Mucosa of gallbladder (tissue), 1 donor: ENCODE measurements at places on chromosomes 5 and 9. TPM values are rescaled to one million over a fixed set of nuclear protein-coding genes. Genes with fewer than 3 reads are reported as not detected.

GRCh38 chr5:107337281-107337680 lies 333.5 kb downstream of the EFNA5 start:
- DNase-seq: no peak

GRCh38 chr5:120304663-120305062 lies 159.4 kb upstream of the PRR16 start:
- no peak for DNase-seq

GRCh38 chr5:77568082-77568481 lies 70.4 kb downstream of the OTP start:
- DNase-seq: no peak

DNA sequence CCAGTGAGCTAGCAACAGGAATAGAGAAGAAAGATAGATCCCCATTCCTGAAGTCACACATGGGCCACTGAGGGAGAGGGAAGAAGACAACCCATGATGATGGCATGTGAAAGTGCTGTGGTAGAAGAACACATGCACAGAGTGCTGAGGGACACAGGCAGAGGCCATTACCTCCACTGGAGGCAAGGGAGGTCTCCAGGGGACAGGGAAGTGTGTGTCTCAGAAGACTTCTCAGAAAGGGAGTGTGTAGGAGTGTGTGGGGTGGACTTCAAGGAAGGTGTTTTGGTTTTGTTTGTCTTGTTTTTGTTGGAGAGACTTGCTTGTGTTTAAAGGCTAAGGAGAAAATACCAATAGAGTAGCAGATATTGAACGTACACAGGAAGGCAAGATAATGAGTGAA lies 77.0 kb upstream of the SMARCA2 start:
- DNase-seq: no peak

DNA sequence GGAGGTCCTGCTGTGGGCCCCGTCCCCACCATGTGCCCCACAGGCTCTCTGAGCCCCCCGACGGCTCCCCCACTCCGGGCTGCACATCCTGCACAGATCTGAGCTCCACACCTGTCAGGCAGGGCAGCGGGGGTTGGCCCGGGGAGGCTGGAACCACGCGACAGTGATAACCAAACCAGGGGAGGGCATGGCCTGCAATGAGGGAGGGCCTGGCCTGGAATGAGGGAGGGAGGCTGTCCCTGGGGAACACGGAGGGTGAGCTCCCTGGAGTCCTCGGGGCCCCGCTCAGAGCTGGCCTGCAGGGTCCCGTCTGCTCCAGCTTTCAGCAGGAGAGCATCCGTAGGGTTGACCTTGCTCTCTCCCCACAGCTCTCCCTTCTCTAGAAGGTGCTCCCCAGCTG lies 30.5 kb downstream of the SLC9A3 start:
- no peak for DNase-seq

DNA sequence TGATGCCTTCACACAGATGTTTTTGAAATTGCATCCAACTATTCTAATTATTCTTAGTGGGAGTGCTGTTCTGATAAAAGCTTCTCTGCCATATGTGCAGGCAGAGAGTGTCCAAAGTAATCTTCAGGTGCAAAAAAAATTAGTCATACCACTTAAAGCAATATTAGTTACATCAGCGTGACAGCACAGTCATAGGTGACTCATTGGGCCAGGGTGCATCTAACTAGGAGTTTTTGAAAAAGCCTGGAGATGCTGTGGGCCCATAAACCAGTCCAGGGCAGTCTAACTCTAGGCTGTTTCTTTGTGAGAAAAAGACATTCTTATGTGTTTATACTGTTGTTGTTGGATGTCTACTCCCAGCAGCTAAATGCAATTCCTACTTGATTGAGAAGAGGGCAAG lies 33.0 kb upstream of the C6 start:
- no peak for DNase-seq

DNA sequence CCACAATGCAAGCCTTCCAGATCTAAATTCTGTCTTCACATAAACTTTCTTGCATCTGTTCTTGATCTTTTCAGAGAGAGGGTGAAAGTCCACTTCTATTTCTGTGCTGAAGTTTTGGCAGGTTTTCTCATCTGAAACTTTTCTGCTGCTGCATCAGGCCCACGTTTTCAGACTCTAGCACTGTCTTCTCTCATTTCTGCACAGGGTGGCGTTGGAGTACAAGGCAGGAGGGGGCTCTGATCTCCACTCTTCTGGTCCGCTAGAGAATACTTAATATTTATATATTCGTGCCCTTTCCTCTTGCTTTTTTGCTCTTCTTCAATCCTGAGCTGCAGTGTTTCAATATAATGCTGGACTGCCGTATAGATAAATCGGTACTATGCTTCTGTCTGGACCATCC lies 204.0 kb upstream of the PRDM9 start:
- no peak for DNase-seq

GRCh38 chr5:138844125-138844461 lies 31.0 kb downstream of the LRRTM2 start:
- no peak for DNase-seq

GRCh38 chr5:177453852-177454396 lies 7.3 kb downstream of the PRR7 start:
- no peak for DNase-seq

DNA sequence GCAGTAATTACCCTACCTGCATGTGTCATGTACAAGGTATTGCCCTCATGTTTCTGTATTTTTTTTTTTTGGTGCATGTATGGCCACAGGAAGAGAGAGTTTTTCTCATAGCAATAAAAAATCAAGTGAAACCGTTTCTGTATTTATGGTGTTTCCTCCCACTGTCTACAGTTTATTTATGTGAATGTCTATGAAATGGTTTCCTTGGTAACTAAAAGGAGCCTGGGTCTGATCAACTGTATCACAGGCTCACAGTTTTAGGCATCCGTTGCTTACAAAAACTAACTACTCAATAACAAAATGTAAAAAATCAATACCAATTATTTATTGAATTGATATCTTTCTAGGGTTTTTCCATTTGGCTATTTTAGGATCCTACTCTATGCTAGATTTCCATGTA lies 464.4 kb downstream of the TAF11L14 start:
- no peak for DNase-seq

DNA sequence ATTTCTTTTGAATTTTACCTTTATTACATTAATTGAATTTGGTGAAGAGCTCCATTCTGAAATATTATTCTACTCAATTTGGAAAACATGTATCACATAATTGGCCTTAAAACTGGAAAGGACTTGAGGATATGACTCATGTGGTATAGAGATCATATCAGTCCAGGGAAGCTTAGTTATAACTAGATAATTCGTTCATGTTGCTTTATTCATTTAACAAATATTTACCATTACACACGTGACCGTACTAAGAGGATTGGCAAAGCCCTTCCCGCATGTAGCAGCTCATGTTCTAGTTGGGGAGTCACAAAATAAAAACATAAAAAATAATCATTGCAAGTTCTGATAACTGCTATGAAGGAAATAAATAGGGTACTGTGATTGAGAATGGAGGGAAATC lies 1816.5 kb downstream of the MAT2B start:
- DNase-seq: no peak

GRCh38 chr5:113163328-113163727 lies 186.7 kb downstream of the DCP2 start:
- no peak for DNase-seq

DNA sequence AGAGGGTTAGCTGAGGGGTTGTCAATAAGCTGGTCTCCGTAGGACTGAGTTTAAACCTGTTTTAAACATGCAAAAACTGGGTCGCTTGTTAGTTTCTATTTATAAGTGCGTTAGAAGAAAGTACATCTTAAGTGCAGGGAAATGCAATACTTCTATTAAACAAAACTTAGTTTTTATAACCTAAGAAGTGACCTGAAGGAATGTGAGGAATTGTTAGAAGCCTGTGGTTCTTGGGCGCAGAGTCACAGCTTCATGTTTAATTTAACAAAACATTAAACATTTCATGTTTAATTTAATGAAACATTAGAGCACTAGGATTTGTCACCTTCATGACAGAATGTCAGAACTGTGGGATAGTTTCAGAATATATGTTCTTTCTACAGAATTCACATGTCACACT lies 469.2 kb upstream of the WWC1 start:
- DNase-seq: no peak

DNA sequence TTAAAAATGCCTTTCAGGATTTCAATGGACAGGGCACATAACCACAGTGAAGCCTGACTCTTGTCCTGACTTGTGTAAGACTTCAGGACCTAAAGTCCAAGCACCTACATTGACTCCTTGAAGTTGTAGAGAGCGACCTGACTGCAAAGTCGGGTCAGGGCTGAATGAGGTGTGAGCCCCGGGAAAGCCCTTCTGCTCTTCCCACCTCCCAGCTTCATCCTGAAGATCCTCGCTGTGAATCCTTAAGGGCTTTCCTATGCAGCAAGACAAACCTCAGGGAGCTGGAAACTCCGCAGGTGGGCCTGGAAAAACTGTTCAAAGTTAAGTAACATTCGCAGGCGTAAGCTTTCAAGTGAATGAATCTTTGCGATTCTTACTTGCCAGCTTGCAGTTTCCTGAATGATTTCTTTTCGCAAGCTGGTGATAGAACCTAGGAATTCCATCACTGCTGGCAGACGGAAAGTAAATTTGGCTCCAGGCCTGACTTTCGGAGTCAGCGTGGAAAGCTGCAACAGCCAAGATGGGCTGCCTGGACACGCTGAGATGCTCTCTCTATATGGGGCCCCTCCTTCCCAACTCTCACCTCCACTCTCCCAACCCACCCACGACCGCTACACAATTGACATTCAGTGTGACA lies 10.9 kb downstream of the SEMA5A start:
- no peak for DNase-seq

DNA sequence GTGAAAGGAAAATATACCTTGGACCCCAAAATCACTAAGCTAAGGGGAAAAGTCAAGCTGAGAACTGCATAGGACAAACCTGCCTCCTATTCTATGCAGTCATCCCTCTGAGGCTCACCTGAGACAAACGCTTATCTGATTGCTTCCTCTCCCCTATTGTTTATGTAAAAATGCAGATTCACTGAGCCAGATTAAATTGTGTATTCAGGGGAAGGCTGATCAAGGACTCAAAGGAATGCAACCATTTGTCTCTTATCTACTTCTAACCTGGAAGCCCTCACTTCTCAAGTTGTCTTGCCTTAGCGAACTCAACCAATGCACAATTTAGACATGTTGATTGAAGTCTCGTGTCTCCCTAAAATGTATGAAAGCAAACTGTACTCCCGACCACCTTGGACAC lies 13.3 kb downstream of the SPARC start:
- DNase-seq: no peak

- DNase-seq: peak; percentile 17
Observed at GRCh38 chr5:142015781-142016533, 3.1 kb upstream of the GNPDA1 start.

DNA sequence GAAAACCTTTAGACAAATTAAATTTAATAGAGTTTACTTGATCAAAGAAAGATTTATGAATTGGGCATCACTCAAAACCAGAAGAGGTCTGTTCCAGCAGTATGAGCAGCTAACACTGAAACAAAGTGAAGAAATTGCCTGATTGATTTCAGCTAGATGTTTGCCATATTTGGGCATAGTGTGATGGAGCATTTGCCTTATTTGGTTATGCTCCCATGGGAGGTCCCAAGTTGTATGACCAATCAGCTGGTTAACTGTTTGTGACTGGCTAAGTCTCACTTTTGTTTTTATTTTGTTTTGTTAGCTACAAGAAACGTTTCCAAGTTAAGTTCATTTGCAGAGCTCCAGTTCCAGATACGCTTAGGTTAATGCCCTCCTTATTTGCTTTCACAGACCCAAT lies 53.3 kb upstream of the LMNB1 start:
- no peak for DNase-seq

DNA sequence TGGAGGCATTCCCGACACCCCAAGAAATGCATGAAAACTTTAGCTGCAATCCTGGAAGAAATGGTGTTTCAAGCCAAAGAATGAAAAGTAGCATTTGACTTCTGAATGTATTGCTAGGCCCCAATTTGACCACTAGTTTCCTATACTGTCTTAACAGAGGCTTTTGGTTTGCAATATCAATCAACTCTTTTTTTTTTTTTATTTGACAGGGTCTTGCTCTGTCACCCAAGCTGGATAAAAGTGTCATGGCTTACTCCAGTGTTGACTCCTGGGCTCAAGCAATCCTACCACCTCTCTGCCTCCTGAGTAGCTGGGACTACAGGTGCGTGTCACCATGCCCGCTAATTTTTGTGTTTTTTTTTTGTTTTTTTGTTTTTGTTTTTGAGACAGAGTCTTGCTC lies 3.2 kb upstream of the GPR107 start:
- no peak for DNase-seq

DNA sequence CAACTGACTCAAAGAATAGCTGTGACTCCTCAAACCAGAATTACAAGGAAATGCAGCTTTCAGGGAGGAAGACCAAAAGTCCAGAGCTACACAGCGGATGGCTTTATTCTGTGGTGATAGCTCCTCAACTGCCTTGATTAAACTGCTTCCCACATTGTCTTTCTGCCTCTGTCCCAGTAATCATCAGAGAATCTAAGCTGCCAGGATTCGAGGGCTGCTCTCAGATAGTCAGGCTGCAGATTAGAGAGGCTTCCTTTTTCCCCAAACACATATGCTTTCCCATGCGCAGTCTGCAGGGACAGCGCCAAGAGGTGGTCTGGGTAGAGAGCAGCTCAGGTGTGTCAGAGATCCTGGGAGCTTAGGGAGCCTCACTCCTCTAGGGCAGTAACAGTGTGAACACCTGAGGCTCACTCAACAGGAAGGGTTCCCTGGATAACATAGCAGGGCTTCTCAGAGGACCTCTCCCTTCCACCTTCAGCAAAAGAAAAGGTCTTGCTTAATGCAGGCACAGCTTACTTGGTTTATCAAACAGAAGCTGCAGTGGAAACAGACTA lies 439.9 kb upstream of the TLE4 start:
- no peak for DNase-seq

GRCh38 chr9:4397917-4398316 lies 92.4 kb upstream of the SLC1A1 start:
- no peak for DNase-seq

DNA sequence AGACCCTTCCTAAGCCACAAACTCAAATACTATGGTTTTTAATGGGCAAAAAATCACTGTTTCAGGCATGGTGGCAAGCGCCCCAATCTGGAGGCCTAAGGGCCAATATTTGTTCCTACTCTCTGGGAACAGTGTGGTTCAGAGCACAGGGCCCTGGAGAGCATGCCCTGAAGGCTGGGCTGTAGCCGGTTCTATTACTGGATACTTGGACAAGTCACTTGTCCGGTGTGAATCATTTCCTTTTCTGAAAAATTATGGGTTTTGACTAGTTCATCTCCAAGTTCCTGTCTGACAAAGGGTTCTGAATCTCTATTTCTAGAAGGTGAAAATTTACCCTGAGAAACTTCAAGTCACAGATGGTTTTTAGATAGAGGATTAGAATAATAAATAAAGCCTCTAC lies 75.0 kb downstream of the OTULIN start:
- DNase-seq: no peak

Gene ZER1
- 52.2 TPM for total RNA-seq

Gene ZNF883
- 4.5 TPM for total RNA-seq

Gene SLC22A4
- 0.37 TPM for total RNA-seq

Gene HTR1A
- total RNA-seq: not detected

Gene PTGS1
- total RNA-seq: 24.1 TPM

Gene PCDHGA9
- total RNA-seq: 7.5 TPM

Gene SHLD3
- 3.1 TPM for total RNA-seq

Gene CEP72
- total RNA-seq: 26.7 TPM

Gene OBP2A
- total RNA-seq: not detected

Gene SLC6A3
- 0.23 TPM for total RNA-seq
